ENCODE measurements at places on chromosomes 2 and 18.

DNA sequence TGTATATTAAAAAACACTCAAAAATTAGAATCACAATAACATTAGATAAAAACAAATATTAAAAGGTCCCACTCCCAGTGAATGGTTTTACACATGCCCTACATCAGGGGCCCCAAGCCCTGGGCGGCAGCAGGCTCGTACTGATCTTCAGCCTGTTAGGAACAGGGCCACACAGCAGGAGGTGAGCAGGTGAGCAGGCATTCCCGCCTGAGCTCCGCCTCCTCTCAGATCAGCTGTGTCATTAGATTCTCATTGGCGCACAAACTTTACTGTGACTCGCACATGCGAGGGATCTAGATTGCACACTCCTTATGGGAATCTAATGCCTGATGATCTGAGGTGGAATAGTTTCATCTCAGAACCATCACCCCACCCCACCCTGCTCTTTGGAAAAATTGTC, 74.2 kb downstream of the MBD2 start:
- no peak for DNase-seq

DNA sequence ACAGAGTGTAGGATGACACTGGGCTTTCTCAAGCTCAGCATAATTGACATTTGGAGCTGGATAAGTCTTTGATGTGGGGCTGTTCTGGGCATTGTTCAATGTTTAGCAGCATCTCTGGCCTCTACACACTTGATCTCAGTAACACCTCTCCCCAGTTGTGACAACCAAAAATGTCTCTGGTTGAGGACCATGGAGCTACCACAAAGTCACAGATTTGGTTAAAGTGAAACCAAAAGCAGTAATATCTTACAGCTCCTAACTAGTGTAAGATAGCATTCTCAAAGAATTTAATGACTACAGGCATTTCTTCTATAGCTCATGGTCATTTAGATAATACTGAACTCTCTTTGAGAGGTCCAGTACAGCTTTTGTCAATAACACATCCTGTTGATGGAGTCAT, 23.4 kb upstream of the PAX3 start:
- no peak for DNase-seq

DNA sequence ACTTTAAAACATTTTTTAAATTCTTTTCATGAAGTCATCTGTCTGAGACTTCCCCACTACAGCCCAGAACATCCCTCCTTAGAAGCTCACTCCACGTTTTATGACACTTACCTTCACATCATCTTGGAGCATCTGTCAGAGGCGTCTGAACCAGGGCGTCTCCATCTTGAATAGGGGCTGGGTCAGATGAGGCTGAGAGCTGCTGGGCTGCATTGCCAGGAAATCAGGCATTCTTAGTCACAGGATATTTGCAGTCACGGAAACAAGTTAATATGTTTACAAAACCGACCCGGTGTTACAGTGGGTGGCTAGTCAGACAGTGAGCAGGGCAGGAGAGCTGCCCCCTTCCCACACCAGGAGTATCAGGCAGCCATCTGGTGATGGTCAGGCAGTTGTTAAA, 456.5 kb downstream of the FBXO15 start:
- no peak for DNase-seq

GRCh38 chr2:166282154-166282553, 93.6 kb downstream of the SCN9A start:
- DNase-seq, result no peak

DNA sequence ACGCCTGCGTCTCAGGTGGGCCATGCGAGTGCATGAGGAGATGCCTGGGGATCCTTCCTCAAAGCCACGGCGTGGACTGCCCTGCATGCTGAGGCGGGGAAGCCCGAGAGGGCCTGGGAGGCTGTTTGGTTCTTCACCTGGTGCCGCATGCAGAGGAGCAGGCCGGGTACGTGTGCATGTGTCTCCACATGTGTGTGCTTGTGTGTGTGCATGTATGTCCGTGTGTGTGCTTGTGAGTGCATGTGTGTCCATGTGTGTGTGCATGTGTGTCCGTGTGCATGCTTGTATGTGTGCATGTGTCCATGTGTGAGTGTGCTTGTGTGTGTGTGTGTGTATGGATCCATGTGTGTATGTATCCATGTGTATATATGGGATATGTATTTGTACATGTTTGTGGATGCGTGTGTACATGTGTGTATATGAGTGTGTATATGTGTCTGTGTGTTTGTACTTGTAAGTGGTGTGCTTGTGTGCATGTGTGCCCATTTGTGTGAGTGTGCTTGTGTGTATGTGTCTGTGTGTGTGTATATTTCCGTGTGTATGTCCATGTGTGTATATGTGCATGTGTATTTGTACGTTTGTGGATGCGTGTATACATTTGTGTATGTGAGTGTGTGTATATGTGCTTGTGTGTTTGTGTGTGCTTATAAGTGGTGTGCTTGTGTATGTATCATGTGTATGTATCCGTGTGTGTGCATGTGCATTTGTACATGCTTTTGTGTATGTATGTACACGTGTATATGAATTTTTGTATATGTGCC, 79.0 kb downstream of the PTGR3 start:
- DNase-seq, result no peak

GRCh38 chr2:174337337-174338146, 2.8 kb downstream of the SP9 start:
- no peak for DNase-seq

DNA sequence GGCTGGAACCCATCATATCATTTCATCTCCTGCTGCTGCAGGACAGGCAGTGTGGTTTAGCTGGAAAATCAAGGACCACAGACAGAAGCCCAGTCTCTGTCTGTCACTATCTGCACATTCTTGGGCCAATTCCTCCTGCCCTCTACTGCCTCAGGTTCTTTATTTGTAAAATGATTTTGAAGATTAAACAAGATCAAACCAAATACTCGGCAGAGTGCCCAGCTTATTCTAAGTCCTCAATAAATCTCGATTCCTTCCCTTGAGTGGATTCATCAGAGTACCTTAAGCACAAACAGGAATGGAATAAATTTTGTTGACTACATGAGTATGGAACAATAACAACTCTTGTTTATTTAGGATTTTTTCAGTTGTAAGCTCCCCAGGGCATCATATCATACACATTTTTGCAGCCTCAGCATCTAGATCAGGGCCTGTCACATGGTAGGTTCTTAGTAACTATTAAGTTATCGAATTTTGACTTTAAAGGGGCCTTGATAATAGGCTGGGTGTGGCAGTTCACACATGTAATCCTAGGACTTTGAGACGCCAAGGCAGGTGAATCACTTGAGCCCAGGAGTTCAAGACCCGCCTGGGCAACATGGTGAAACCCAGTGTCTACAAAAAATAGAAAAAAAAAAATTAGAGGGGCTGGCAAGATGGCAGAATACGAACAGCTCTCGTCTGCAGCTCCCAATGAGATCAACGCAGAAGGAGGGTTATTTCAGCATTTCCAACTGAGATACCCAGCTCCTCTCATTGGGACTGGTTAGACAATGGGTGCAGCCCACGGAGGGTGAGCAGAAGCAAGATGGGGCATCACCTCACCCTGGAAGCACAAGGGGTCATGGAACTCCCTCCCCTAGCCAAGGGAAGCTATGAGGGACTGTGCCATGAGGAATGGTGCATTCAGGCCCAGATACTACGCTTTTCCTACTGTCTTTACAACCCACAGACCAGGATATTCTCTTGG, 11.1 kb downstream of the RHOB start:
- DNase-seq, result no peak

DNA sequence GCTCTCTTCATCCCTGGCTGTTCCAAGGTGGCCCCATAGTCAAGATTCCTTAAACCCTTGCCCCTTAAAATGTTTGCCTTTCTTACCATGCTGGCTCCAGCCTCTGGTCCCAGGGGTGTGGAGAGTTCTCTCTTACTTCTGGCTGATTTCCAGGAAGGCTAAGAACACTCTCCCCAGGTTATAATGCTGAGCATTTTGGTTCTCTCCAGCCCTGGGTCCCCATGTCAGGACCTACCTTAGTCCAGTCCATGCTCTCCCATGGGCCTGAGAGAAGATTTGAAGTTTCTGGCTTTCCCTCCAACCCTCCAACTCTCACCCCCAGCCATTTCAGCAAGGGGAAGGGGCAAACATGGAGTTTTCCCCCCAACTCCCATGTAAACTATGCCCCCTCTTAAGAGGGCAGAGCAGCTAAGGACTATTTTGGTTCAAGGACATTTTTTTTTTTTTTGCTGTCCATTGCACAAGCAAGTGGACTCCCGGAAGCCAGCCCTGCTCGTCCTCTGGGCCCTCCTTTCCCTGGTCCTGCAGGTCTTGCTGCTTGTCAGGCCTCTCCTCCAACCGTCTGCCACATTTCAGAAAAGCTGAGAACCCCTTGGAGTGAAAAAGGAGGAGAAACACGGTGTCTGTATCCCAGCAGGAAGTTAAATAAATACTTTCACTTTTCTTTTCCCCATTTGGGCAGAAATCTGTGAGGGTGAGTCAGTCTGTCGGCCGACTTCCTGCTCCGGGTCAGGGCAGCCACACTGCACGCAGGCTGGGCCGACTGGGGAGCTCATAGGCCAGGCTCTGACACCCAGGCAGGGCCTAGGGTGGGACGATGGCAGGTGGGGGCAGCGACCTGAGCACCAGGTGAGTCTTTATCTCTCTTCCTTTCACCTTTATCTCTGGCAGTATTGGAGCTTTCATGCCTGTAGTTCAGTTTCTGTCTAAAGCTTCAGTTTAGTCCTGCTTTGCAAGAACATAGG, at the start of gene SP140L:
Gene SP140L, plus strand, starts transcription at position 741 of the 965 bp plus-strand sequence. Its CDS starts 77 bp downstream, at position 818.
- no peak for DNase-seq

GRCh38 chr2:127873707-127874303, 12.0 kb downstream of the AMMECR1L start:
- no peak for DNase-seq

DNA sequence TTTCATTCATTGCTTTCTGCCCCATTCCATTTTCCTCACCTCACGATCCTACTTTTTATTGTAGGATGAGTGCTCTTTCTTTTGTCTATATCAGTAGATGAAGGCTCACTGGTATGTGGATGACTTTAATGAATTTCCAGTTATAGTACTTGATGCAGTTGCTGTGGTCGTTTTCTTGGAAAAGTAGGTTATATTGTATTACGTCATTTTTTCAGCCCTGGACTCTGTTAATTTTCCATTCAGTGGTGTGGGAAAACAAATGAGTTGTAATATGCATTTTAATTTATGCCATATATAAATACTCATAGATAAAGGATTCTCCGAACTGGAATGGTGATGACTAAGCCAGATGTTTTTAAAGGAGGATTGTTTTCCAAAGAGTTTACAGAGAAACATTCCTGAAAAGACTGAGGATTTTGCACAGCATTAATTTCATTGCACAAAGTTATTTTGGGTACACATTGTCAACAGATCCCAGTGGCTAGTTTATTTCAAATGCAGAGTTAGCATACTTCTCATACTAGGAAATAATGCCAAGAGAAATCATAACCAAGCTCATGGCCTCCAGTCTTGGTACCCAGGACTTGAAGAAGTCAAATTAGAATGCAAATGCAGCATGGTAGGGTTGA, 189.7 kb downstream of the PAX3 start:
- DNase-seq, result no peak

DNA sequence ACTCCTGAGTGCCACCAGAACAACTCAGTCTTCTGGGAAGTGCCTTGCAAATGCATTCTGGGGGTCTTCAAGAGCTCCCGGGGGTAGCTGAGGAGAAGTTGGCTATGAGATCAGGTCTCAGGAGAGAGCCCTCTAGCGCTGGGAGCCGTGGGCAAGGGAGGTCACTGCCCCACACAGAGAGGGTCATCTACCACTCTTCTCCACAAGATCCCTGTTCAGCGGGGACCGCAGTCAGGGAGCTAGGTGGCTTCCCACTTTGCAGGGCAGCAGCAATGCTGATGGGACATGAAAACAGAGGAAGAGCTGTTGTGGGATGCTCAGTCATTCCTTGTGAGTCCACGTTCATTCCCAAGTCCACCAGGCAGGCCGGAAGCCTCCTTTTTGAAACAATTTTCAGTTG, 66.6 kb downstream of the ACKR3 start:
- DNase-seq, result no peak

- DNase-seq, result no peak
Measured at GRCh38 chr2:60551240-60552077, 2.0 kb downstream of the BCL11A start.

DNA sequence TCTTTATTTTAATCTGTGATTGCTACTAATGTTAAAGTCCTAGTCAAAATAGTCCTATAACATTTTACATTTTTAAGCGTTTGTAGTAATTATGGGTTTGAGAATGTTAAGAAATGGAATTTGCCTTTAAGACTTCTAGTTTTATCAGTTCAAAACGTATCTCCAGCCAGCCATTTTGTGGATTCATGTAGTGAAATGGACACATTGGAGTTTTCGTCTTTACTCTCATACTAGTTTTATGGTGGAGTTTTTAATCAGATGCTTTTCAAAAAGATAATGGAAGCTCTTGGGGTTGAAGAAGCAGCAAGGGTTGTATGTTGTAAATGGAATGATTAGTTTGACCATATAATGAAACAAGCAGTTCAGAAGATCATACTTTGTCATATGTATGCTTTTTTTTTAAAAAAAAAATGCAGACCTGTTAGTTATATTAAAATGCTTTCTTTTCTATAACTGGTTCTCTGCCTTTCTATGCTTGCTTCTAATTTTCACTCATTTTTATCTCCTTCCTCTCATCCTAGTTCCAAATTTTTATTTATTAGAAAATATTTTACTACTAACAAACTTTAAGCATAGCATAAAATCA, 16.6 kb downstream of the VAPA start:
- DNase-seq, result no peak

GRCh38 chr18:31819106-31819924, 58.6 kb upstream of the SLC25A52 start:
- no peak for DNase-seq
